Kidney (tissue), 22 donors: ENCODE measurements at places on chromosomes 11 and 22.

- no peaks in the 10 kb centered on the region for H3K4me1 ChIP-seq
- peaks cover 4% of the 10 kb centered on the region for H3K27me3 ChIP-seq
- DNase-seq: peak; percentile 59
- H3K36me3 ChIP-seq: no peaks in the 10 kb centered on the region
Measured at GRCh38 chr11:1202776-1203504, 19.9 kb upstream of the MUC5B start.

DNA sequence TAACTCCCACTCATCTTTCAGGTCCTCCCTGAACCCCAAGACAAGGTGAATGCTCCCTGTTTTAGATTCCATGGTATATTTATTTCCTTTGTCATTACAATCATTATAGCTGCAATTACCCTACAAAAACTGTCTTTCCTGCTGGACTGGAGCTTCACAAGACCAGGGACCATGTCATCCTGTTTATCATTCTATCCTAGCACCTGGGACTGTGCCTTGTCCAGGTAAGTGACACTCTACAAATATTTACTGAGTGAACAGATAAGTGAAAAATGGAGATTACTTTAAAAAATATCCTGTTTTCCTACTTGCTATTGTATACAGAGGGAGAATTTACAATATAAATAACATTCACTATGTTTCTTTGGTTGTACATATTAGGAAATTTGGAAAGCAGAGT is 22.5 kb upstream of the ELF5 start:
- DNase-seq: no peak
- H3K27ac ChIP-seq: no peak overlapping the region
- H3K27me3 ChIP-seq: no peaks in the 10 kb centered on the region
- no peaks in the 10 kb centered on the region for H3K4me1 ChIP-seq
- H3K36me3 ChIP-seq: no peaks in the 10 kb centered on the region
- no peak overlapping the region for H3K4me3 ChIP-seq

GRCh38 chr11:71211631-71212030 is 40.7 kb downstream of the SHANK2 start:
- no peaks in the 10 kb centered on the region for H3K27me3 ChIP-seq
- H3K4me3 ChIP-seq: no peak overlapping the region
- peaks cover 27% of the 10 kb centered on the region for H3K4me1 ChIP-seq
- no peak overlapping the region for H3K27ac ChIP-seq

- no peak overlapping the region for H3K4me3 ChIP-seq
- H3K36me3 ChIP-seq: no peaks in the 10 kb centered on the region
- no peak for DNase-seq
- H3K27ac ChIP-seq: no peak overlapping the region
- peaks cover 3% of the 10 kb centered on the region for H3K4me1 ChIP-seq
Measured at GRCh38 chr11:13672576-13673210, 4.2 kb downstream of the FAR1 start.

- no peak overlapping the region for H3K27ac ChIP-seq
- peak; percentile 88 for DNase-seq
- no peaks in the 10 kb centered on the region for H3K36me3 ChIP-seq
- no peaks in the 10 kb centered on the region for H3K4me1 ChIP-seq
Measured at GRCh38 chr22:28009272-28009827, 90.3 kb upstream of the PITPNB start.

- no peaks in the 10 kb centered on the region for H3K36me3 ChIP-seq
- no peak overlapping the region for H3K4me3 ChIP-seq
- DNase-seq: no peak
- H3K27ac ChIP-seq: no peak overlapping the region
- no peaks in the 10 kb centered on the region for H3K27me3 ChIP-seq
Measured at GRCh38 chr11:30960387-30960992, 374.3 kb upstream of the MPPED2 start.

DNA sequence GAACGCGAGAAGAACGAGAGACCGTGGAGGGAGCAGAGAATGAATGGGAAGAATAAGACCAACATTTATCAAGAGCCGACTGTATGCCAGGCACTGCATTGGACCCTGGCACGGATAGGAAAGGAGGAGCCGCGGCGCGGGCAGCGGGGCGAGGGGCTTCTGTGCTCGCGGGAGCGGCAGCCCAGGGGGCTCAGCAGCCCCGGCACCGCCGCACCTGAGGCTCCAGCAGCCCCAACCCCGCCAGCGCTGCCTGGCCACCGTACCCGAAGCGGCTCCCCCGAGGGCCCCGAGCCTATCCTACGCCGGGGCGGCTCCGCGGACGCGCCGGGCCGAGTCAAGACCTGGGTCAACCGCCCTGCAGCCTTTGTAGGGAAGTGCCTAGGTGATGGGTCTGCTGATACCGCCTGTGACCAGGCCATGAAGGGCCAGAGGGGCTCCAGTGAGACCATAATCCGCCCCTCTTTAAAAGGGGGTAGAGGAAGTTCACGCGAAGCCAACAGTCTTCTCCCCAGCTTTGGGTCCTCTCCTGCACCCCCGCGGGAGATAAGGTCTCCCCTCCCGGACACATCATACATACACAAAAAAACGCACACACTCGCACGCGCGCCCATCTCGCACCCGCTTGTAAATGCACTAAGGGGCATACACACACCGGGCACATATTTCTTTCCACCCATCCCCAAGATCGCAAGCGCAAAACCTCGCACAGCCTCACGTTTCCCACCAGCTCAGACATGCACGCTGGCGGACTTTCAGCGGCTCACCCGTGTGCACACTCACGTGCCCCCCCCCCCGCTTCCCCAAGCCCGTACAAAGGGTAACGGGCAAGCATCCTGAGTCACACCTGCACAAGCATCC is 935 bp upstream of the RTN4RL2 start:
- H3K27ac ChIP-seq: no peak overlapping the region
- H3K4me3 ChIP-seq: peak overlapping the region; percentile 54
- no peak for DNase-seq
- peaks cover 19% of the 10 kb centered on the region for H3K4me1 ChIP-seq
- peaks cover 22% of the 10 kb centered on the region for H3K27me3 ChIP-seq
- H3K36me3 ChIP-seq: no peaks in the 10 kb centered on the region

DNA sequence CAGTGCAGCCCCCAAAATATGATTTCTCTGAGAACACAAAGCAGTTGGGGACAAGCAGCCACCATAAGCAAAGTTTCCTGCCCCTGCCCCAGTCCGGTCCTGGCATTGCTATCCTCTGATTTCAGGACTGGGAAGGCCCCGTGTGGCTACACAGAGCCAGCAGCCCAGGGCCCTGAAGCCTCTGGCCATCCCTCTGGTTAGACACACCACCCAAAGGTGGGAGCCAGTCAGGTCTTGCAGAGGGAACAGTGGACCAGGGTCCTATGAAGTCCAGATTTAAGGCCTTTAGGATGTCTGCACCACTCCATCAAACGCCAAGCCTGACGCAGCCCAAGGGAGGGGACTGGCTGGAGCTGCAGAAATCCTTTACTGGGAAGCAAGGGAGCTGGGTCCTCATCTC is 63.4 kb downstream of the SLC22A12 start:
- no peaks in the 10 kb centered on the region for H3K27me3 ChIP-seq
- no peaks in the 10 kb centered on the region for H3K4me1 ChIP-seq
- no peaks in the 10 kb centered on the region for H3K36me3 ChIP-seq
- no peak overlapping the region for H3K27ac ChIP-seq
- no peak overlapping the region for H3K4me3 ChIP-seq
- DNase-seq: no peak

- DNase-seq: no peak
- H3K27me3 ChIP-seq: no peaks in the 10 kb centered on the region
- H3K4me1 ChIP-seq: no peaks in the 10 kb centered on the region
- H3K4me3 ChIP-seq: no peak overlapping the region
Measured at GRCh38 chr11:89159974-89160373, 17.7 kb upstream of the TYR start.

GRCh38 chr22:41565403-41566054 is 4.7 kb downstream of the CSDC2 start:
- H3K36me3 ChIP-seq: no peaks in the 10 kb centered on the region
- no peak overlapping the region for H3K4me3 ChIP-seq
- H3K27me3 ChIP-seq: no peaks in the 10 kb centered on the region
- no peak for DNase-seq
- H3K4me1 ChIP-seq: no peaks in the 10 kb centered on the region
- no peak overlapping the region for H3K27ac ChIP-seq

DNA sequence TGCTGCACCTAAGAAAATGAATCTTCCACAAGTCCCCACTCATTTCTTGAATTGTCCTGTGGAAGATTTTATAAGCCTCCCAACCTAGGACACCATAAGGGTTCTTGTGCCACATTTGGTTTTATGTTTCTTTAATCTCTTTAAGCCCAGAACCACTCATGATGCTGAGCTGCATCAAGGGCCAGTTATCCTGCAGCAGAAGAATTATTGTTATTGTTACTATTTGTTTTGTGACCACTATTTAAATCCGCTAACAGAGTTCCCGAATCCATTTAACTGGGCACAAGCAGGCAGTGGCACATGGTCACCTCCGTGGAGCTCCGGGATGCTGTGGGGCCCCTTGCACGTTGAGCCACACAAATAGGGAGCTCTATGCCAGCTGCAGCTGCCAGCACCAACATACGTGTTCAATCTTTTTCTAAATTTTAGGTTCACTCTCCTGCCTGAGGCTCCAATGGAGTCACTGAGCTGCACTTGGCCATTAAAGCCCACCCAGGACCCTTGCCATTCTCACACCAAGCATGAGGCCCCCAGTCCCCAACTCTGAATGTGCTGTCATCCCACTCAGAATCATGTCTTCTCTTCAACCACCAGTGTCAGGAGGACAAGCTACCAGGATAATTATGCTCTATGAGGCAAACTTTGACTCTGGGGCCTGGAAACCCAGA is 60.6 kb downstream of the DGCR2 start:
- no peak overlapping the region for H3K4me3 ChIP-seq
- H3K27me3 ChIP-seq: no peaks in the 10 kb centered on the region
- no peaks in the 10 kb centered on the region for H3K36me3 ChIP-seq
- no peaks in the 10 kb centered on the region for H3K4me1 ChIP-seq
- H3K27ac ChIP-seq: no peak overlapping the region

GRCh38 chr22:49783926-49784629 is 43.6 kb downstream of the BRD1 start:
- no peak overlapping the region for H3K27ac ChIP-seq
- H3K27me3 ChIP-seq: no peaks in the 10 kb centered on the region
- no peak for DNase-seq
- no peak overlapping the region for H3K4me3 ChIP-seq
- H3K36me3 ChIP-seq: peaks cover 21% of the 10 kb centered on the region

GRCh38 chr11:71452199-71453036 is 585 bp upstream of the NADSYN1 start:
- peak overlapping the region; percentile 69 for H3K4me3 ChIP-seq
- DNase-seq: no peak
- H3K4me1 ChIP-seq: peaks cover 20% of the 10 kb centered on the region
- H3K36me3 ChIP-seq: peaks cover 9% of the 10 kb centered on the region
- H3K27me3 ChIP-seq: no peaks in the 10 kb centered on the region

- no peaks in the 10 kb centered on the region for H3K27me3 ChIP-seq
- H3K27ac ChIP-seq: no peak overlapping the region
- no peak for DNase-seq
- H3K4me1 ChIP-seq: no peaks in the 10 kb centered on the region
Measured at GRCh38 chr22:47019012-47019790, 256.8 kb downstream of the TBC1D22A start.

DNA sequence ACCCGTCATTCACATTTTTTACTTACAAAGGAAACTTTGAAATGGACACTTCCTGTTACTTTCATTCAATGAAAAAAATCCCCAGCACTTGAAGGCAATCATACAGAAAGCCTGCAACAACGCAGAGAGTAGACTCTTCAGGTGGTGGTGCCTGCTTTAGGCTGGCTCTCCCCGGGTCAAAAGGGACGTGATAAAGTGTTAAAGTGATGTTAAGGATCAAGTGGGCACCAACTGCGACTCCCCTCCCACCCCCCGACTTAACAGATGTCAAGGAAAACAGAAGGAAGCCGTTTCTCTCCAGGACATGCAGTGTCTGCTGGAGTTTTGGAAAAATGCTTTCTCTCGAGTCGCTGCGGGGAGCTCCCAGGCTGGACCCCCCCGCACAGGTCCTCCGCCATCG is 414 bp upstream of the PNPLA3 start:
- H3K27ac ChIP-seq: no peak overlapping the region
- H3K4me1 ChIP-seq: peaks cover 5% of the 10 kb centered on the region
- DNase-seq: no peak
- no peaks in the 10 kb centered on the region for H3K27me3 ChIP-seq
- H3K36me3 ChIP-seq: no peaks in the 10 kb centered on the region
- peak overlapping the region; percentile 53 for H3K4me3 ChIP-seq

DNA sequence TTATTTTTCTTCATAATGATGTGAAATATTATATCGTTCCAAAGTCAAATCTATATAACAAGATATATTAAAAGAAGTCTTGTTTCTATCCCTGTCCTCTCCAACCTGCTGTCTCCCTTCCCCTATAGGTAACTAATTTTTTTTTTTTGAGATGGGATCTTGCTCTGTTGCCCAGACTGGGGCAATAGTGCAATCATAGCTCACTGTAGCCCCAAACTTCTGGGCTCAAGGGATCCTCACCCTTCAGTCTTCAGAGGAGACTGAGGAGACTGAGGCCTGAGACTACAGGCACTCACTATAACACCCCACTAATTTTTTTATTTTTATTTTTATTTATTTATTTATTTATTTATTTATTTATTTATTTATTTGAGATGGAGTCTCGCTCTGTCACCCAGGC is 10.3 kb upstream of the RELA start:
- no peaks in the 10 kb centered on the region for H3K36me3 ChIP-seq
- no peaks in the 10 kb centered on the region for H3K4me1 ChIP-seq
- H3K27me3 ChIP-seq: no peaks in the 10 kb centered on the region
- H3K4me3 ChIP-seq: no peak overlapping the region
- H3K27ac ChIP-seq: no peak overlapping the region

GRCh38 chr11:88303037-88303436 is 34.5 kb downstream of the CTSC start:
- H3K27me3 ChIP-seq: no peaks in the 10 kb centered on the region
- no peak overlapping the region for H3K27ac ChIP-seq
- DNase-seq: no peak
- H3K4me3 ChIP-seq: no peak overlapping the region

DNA sequence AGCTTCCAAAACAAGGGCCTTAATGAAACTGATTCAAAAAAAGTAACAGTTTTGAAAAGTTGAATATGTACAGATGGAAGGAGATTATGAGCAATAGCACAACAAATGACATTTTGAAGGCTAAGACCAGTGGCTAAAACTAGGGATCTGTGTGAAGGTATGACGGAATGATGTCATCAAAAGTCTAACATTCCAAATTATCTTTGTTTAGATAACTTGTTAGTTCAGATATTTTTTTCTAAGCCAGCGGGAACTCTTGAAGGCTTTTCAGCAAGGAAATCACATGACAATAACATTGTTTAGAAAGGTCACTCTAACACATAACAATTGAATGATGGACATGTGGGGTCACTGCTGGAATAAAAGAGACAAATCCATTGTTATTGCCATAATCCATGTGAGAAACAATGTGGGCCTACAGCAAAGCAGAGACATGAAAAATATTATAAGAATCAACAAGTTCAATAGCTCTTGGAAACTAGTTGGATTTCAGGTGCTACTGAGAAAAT is 260.5 kb downstream of the CASP12 start:
- H3K27ac ChIP-seq: no peak overlapping the region
- no peaks in the 10 kb centered on the region for H3K36me3 ChIP-seq
- H3K4me1 ChIP-seq: no peaks in the 10 kb centered on the region
- no peaks in the 10 kb centered on the region for H3K27me3 ChIP-seq

- no peak overlapping the region for H3K27ac ChIP-seq
- no peak for DNase-seq
- H3K4me3 ChIP-seq: no peak overlapping the region
- no peaks in the 10 kb centered on the region for H3K36me3 ChIP-seq
- no peaks in the 10 kb centered on the region for H3K4me1 ChIP-seq
- peaks cover 2% of the 10 kb centered on the region for H3K27me3 ChIP-seq
Measured at GRCh38 chr11:118200901-118201680, 23.7 kb downstream of the JAML start.

- H3K4me3 ChIP-seq: no peak overlapping the region
- H3K36me3 ChIP-seq: no peaks in the 10 kb centered on the region
- no peaks in the 10 kb centered on the region for H3K4me1 ChIP-seq
- DNase-seq: no peak
- no peak overlapping the region for H3K27ac ChIP-seq
Measured at GRCh38 chr22:19705181-19705934, 8.9 kb upstream of the SEPTIN5 start.
